Activated CD4-positive, alpha-beta T cell treated with anti-CD3 and anti-CD28 coated beads, Interleukin-2, amount 50 U/mL, for 1 hour (primary cell): ENCODE measurements at places on chromosomes 5 and 9.
A peak's percentile ranks its signal among the peaks of the same experiment; 100 is the strongest.

GRCh38 chr5:135482381-135482933 is 30.3 kb upstream of the TIFAB start:
- no peak for DNase-seq

DNA sequence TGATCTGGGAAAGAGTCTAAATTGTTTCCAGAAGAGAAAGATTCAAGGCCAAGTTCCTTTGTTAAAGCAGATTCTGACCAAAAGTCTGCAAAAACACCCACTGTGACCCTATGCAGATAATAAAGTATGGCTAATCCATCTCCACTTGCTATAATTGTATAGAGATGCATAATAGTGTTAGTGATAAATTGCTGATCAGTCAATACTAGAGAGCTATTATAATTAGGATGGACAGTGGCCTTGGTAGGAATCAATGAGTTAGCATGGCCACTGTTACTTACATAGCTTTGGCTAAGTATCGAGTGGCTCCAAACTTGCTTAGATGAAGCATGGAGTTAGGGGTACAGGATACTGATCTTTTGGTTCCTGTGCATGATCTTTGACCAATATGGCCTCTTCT is 683.4 kb upstream of the MEF2C start:
- DNase-seq: no peak

DNA sequence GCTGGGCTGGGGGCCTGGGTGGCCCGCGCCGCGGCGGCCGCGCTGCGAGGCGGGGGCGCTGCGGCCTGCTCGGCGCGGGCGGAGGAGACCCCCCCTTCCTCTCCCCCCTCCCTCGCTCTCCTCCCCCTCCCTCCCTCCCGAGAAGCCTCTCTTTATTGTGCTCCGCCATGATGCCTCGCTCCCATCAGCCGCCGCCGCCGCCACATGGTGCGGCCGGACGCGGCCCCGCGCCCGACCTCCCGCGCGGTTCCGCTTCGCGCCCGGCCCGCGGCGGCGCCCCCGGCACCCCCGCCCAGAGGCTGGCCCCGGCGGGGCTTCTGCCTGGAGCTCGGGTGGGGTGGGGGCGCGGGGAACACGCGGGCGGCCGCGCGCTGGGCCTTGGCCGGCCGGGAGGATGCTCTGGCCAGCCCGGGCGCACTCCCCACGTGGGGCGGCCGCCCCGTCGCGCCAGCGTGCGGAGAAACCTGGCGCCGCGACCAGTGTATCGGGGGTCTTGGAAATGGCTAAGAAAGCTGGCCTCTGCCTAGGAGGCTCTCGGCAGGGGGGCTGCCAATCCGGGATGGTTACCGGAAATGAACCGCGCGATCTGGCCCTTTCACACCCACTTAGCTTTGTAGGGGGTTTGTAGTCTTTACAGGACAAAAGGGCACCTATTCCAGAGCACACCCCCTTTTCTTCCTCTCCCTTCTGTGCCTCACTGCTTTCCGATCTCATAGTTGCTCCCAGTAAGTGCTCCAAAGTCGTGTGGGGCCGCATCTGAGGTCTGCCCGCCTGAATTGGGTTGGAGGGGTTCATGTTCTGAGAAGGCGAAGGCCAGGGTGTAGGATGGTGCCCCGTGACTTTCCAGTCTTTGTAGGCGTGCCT is 1.0 kb downstream of the SET start:
- peak; percentile 57 for DNase-seq

DNA sequence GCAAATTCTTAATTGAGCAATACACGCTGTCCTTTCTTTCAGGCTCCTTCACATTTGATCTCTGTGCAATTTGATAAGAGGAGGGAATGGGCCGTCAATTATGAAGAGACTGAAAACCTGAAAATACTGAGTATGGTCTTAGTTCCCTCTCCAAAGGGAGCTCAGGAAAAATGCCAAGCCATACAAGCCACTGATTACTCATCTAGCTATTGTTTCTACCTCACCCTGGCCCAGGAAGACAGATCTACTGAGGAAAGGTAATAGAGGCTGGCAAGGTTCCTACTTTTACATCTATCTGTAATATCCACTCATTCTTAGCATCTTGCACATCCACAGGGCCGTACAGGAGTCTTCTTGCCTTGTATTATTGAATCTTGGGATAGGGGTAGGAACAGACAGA is 23.7 kb upstream of the TNC start:
- DNase-seq: no peak

DNA sequence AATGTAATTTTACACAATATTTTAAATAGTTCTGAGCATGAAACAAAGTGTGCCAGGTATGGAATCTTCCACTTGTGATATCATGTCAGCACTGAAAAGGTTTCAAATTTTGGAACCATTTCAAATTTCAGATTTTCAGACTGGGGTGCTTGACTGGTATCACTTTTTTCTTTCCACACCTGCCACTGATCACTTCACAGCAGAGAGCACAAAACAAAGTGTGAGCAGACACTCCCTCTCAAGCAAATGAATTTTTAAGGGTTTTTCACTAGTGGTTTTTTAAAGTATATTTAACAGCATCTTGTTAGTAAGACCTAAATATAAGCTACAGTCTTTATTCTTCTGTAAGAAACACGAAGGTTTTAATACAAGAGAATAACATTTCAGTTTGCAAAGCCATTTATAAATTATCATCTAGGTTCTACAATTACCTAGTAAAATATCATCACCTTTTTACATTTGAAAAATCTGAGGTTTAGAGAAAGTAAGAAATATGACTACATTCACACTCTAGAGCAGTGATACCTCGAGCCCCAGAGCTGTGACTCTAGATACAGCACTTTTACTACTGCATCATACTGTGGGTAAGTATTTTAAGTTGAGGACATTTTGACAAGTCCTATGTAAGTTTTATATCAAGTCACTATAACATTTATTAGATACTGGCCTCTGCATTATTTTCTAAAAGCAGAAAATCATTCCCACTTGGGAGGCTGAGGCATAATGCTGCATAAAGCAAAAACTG is 14.6 kb downstream of the GOLPH3 start:
- DNase-seq: no peak

GRCh38 chr9:70255486-70255885 is 3.3 kb upstream of the SMC5 start:
- no peak for DNase-seq

GRCh38 chr9:17185481-17186029 is 50.7 kb downstream of the CNTLN start:
- no peak for DNase-seq

- no peak for DNase-seq
These were observed 38.0 kb downstream of the CAMK4 start for GRCh38 chr5:111262153-111262552.

DNA sequence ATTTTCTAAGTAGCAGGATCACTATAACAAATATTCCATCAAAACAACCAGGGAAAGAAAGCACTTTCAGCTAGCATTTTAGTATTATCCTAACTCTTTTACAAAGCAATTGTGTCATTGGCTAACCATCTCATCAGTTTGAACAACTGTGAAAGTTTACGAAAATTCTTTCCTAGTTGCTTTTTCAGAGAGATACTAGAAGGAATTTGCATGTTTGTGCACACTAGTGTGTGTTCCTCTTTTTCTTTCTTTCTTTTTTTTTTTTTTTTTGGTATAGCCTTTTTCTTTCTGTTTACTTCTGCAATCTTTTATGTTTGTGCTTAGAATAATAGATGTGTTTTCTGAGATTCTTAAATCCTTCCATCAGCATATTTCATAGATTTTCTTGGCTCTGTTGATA is 124.7 kb upstream of the SEMA6A start:
- no peak for DNase-seq

DNA sequence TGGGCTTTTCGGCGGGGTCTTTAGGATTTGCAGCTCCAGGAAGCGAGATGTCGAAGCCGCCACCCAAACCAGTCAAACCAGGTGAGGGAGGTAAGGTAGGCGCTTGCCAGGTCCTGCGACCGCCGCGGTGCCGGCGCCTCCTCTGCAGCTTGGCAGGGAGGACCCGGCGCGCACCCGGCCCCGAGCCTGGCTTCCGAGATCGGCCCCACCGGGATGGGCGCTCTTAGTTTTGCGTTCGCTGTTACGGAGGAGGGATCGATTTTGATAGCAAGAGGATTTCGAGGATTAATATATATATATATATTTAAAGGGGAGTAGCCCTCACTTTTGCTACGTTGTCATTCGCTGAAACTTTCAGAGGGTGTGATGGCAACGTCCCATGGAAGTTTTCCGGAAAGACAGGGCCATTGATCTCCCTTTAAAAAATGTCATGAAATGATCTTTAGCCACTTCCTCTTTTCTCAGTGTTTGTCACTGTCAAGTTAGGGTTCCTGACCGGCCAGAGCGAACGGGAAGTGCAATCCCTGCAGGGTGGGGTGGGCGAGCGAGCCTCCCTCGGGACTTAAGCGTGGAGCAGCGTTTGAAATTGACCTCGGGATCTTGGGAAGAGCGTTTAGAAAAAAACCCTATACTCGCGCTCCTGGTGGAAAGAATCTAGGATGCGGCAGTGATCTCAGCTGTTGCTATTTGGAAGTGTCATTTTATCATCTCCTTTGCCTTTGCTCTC is 495 bp downstream of the OSTF1 start:
- peak; percentile 7 for DNase-seq

DNA sequence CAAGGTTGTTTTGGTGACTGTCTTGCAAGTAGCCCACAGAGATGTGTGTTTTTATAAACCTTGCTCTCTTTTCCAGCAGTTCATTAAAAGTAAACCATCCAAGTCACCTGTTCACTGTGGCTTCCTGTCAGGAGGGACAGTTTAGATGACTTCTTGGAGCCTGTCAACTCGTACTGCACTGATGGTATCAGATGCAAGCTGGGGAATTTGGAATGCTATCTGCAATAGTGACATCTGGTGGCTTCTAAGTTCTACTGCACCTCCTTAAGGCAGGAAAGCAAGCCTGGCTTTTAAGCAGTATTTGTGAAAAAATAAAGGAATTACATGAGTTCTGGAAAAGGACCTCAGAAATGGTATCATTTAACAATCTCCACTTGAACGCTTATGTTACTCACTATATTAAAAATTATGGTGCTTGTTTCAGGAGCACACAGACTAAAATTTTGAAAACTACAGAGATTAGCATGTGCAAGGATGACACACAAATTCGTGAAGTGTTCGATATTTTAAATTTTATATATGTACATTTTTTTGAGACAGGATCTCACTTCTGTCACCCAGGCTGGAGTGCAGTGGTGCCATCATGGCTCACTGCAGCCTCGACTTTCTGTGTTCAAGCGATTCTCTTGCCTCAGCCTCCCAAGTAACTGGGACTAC is 164.0 kb downstream of the TTC39B start:
- DNase-seq: no peak

DNA sequence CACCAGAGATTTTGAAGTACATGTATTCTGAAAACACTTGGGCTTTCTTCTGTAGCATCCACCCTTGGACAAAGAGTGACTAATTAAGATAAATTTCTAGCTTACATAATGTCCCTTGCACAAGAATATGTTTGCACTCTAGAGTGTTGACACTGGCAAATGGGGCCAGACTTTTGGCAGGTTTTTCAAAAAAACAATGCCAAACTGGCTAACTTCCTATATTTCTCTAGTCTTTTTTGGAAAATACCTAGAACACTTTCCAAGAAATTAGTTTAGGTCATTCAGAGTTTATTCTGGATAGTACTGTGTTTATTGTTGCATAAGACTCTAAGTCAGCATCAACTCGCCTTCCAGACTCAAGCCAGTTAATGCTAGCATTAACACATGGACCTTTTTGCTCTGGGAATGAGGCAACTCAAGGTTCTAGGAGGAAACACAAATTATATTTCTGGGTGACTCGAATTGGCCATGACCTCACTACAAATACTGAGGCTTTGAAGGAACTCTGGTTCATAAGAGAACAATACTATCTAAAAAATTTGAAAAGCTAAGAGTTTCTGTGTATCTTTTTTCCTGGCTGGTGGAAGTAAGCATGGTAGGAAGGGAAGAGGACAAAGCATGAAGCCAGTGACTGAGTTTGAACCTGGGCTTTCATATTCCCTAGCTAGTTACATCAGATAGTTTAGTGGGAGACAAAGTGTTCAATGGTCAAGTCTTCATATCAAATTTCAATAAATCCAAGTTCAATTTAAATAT is 101.6 kb downstream of the NREP start:
- DNase-seq: no peak

DNA sequence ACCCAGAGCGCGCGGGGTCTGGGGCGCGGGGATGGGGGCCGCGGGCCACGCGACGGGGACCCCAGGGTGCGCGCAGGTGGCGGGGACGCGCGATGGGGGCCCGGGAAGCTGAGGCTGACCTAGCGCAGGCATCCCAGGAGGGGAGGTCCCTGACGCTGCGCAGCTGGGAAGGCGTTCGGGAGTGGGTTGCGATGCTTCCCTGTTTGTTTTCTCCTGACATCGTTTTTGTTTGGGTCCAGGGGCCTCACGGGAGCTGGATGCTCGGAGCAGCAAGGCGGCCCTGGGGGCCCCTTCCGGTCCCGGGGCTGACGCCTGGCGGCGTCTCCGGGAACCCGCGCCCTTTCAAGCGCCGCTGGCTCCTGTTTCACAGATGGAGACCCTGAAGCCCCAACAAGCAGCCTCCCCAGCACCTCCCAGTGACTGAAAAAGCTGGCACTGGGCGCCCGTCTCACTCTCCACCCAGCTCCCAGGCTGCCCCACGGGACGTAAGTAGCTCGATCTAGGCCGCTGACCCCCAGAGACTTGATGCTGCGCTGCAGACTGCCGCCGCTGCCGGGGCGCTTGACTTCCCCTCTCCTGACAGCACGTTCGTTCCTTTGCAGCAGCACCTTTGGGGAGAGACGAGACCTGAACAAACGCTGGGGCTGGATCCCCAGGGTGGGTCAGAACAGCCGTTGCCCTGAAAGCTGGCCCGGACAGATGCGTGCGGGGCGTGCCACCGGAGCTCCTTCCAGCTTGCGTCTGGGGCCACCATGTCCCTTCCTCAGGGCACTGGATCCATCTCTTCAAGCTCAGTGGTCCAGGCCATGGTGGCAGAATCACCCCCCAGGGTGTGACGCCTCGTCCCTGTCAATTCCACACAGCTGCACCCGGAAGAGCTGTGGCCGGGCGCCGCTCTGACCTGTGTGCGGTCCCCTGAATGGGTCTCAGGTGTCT is 593 bp downstream of the BRD3OS start:
- peak; percentile 39 for DNase-seq

GRCh38 chr5:72451741-72452505 is 55.3 kb downstream of the ZNF366 start:
- no peak for DNase-seq

GRCh38 chr5:167638816-167639215 is 652.6 kb upstream of the WWC1 start:
- no peak for DNase-seq

GRCh38 chr9:37197158-37198038 is 77.0 kb downstream of the ZCCHC7 start:
- no peak for DNase-seq

- no peak for DNase-seq
These were observed 168.0 kb downstream of the TAF11L14 start for GRCh38 chr5:17802256-17802655.

DNA sequence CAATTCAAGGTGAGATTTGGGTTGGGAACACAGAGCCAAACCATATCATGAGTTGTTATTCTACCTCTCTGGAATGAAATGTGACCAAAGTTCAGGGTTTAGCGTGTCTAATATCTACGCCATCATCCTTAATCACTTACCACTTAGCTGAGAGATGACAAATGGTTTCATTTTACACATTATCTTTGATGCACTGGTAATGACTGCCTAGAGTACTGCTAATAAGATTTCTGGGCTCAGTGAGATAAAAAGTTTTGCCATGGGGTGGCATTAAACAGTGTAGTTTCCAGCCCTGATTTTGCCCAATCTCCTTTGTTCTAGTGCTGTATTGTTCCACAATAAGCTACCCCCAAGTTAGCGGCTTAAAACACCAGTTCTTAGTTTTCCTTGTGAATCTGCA is 367.2 kb downstream of the MLLT3 start:
- no peak for DNase-seq
